ENCODE measurements at places on chromosomes 7 and 10.

- no peak for DNase-seq
Measured at GRCh38 chr10:48714088-48714487, 29.4 kb downstream of the WDFY4 start.

DNA sequence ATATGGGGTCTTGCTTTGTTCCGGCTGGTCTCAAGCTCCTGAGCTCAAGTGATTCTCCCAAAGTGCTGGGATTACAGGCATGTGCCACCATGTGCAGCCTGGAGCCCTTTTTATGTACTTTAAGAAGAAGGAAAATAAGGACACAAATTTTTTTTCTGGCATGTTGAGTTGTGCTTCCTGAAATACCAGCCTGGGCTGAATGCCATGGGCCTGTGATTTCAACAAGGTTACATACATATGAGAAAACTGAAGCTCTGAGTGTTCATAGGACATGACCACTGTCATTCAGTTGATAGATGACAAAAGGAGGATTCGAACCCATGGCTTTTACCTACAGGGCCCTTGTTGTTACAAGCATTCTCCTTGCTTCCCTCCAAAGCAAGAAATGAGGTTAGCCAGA is 36.1 kb downstream of the ST8SIA6 start:
- no peak for DNase-seq

DNA sequence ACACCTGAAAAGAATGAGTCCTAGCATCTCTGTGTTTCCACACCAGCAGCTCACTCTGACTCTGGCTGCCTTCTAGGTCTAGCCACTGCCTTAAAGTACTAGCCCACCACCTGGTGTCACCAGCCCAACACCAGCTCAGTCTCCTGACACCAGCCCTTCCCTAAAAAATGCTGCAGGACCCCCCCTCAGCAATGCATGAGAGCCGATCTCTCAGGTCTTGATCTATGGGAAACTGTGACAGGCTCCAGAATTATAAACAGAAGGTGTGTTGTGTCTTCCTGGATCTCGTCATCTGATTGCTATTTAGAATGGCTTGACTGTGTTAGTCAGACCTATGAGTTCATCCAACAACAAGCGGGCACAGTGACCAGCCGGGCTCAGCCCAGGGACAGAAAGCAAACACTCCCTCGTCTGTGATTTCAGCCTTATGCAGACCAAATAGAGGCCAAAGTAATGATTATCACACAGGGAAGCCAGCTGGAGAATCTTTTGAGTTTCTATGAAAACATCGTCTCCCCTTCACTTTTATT is 66.6 kb downstream of the CUBN start:
- no peak for DNase-seq

DNA sequence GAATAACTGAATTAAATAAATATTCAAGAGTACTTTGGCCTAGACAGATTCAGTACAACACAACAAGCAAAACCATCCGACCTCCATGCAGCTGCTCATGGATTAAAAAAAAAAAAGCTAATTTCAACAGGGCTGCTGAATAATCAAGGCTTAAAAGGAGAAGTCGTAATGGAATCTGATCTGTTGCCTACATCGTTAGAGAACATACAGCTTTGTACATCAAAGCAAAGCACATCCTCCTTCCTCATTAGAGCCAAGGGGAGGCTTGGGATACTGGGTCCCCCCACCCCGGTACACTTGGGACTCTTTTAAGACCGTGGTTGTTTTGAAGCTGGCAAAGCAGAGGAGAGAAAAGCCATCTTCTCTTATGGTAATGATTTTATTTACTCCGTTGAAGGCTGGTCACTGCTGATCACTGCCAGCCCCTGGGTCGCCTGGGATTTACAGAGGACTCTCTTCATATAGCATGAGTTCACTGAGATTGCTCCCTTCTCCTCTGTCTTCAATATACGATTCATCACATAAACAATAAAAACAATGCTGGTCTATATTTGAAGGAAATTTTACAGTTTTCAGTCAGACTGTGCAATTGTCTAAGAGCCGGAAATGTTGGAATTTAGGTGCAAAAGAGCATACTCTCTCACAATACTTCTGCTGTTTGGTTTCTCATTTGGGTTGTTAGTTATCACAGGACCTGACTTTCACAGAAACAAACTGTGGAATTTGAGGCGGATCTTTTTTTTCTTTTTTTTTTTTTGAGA is 148.8 kb downstream of the FAM107B start:
- DNase-seq, result no peak

DNA sequence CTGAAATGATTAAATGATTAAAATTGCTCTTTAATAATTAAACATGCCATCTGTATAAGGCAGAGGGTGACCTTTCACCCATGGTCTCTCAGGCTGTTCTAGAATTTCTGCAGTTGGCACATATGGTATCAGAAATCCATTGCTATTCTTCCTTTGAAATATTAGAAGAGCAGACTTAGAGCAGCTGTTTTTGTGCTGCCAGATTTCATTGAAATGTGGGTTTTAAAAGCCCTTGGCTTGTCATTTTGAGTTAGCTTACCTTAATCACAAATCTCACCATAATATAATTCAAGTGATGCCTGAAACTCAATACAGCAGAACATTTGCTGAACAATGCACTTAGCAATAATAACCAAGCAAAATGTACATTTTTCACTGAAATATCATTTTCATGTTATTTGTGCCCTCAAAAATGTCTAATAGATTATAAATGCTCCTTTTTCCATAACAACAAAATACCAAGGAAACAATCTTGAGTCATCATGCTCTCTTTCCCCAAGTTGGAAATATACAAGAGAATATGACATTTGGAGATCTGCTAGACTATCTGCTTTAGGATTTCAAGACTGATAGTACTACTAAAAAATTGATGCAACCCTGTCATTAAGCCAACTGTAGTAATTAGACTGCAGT is 16.1 kb upstream of the PTTG1IP2 start:
- DNase-seq, result no peak

GRCh38 chr7:90250601-90251303 is 5.8 kb downstream of the CFAP69 start:
- no peak for DNase-seq

DNA sequence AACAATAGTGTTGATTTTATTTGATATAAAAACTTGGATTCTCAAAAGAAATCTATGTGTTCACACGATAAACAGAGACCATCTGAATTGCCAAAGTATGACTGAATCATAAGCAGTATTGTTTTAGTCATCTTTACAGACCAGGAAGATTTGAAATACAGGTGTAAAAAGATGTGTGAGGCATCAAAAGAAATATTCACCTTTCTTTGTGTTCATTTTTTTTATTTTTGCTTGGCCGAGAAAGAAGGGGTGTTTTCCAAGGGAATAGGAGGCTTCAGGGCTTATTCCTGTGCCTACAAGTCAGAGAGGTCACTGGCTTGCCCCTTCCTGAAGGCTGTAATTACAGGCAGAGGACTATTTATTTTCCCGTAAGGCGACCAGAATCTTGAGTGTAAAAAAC is 37.3 kb downstream of the MET start:
- DNase-seq, result no peak

GRCh38 chr7:7426676-7427075 is 109.0 kb downstream of the COL28A1 start:
- DNase-seq, result no peak

Data from stimulated activated CD4-positive, alpha-beta T cell treated with anti-CD3 and anti-CD28 coated beads, Interleukin-4, amount 100 ng/mL, for 24 hours (primary cell).